ENCODE measurements at places on chromosomes 6 and 20. TPM values are rescaled to one million over a fixed set of nuclear protein-coding genes. Genes with fewer than 3 reads are reported as not detected.

Gene CENPW
- total RNA-seq = 14.5 TPM

Gene NRM
- 4.0 TPM for total RNA-seq

Gene BTN1A1
- not detected for total RNA-seq

Gene FHL5
- total RNA-seq = not detected

Gene IL17F
- total RNA-seq = not detected

Gene NKAPL
- total RNA-seq = 1.9 TPM

Gene SMIM13
- 7.2 TPM for total RNA-seq

Gene SAMD10
- 0.87 TPM for total RNA-seq

Gene BPIFA1
- not detected for total RNA-seq

Gene PI16
- 0.75 TPM for total RNA-seq

Gene KLHDC3
- 59.6 TPM for total RNA-seq

Gene FAM83D
- 48.3 TPM for total RNA-seq

Gene NT5E
- total RNA-seq = 527 TPM

Gene SLC35D3
- total RNA-seq = not detected

Gene MED23
- total RNA-seq = 28.2 TPM

Gene SAMD3
- 14.4 TPM for total RNA-seq

Gene ARHGAP40
- under 0.01 TPM for total RNA-seq

Gene TUBB2B
- 0.89 TPM for total RNA-seq

Gene NRSN2
- 44.0 TPM for total RNA-seq

Gene PTGIS
- 58.2 TPM for total RNA-seq

Gene PLCB4
- total RNA-seq = 2.1 TPM

Gene SLC26A8
- not detected for total RNA-seq

Gene DAAM2
- total RNA-seq = 6.5 TPM

Gene C2
- total RNA-seq = 2.0 TPM

Gene MTHFD1L
- 60.0 TPM for total RNA-seq

Gene MEI4
- total RNA-seq = not detected

Gene GJA10
- not detected for total RNA-seq

Gene PPP1R3G
- 2.9 TPM for total RNA-seq

Gene ADGRB3
- total RNA-seq = under 0.01 TPM

Gene FOXS1
- 0.12 TPM for total RNA-seq

Gene OR2J3
- not detected for total RNA-seq

Gene TMEM170B
- total RNA-seq = 4.4 TPM

Gene ZNF165
- total RNA-seq = 0.77 TPM

Gene BPIFB3
- not detected for total RNA-seq

Gene IPCEF1
- total RNA-seq = under 0.01 TPM

Gene SPATA25
- total RNA-seq = 1.5 TPM

Gene ACSS1
- total RNA-seq = 6.6 TPM

Gene BTBD3
- total RNA-seq = 20.9 TPM

Gene ESR1
- 8.2 TPM for total RNA-seq

Gene MCHR2
- total RNA-seq = not detected

Gene OR2B6
- total RNA-seq = not detected

Gene ARFGEF3
- 1.7 TPM for total RNA-seq

Gene PDE10A
- total RNA-seq = 2.3 TPM

Gene C6orf132
- total RNA-seq = 1.5 TPM

Gene HDGFL1
- total RNA-seq = not detected

Gene VSX1
- total RNA-seq = not detected

Gene PRDM13
- total RNA-seq = under 0.01 TPM

Gene C6orf141
- total RNA-seq = 55.3 TPM

Gene CALHM4
- total RNA-seq = not detected
